GM04504 (cell line): ENCODE measurements at places on chromosomes 4 and X.

GRCh38 chrX:69182818-69183380 lies 17.6 kb upstream of the PJA1 start:
- DNase-seq, result no peak

DNA sequence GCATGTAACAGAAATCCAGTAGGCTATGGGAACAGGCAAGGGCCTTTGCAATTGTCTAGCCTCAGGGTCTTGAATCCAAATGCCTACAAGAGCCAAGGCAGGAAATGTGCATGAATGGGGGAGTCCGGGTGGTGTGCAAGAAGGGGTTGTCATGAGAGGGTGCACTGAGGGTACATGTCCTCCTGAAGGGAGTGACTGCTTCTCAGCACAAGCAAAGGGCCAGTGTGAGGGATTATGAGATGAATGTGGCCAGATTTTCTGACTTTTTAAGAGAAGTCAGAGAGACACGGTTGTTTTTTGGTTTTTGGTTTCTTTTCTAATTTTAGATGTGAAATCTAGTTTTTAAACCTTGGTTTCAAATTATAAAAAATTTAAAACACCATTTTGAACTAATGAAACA lies 76.5 kb upstream of the LSM6 start:
- DNase-seq, result no peak

DNA sequence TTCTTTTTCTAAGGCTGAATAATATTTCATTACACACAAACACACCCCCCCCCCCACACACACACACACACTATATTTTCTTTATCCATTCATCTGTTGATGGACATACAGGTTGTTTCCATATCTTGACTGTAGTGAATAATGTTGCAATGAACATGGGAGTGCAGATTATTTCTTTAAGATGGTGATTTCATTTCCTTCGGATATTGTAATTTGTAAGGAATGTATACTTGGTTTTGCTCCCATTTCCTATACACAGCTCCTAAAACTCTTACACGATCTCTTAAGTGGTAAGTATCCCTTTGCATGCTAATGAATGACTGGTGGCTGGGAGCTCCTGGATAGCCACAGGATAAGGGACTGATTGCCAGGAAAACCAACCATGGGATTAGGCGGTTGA lies 14.7 kb upstream of the RBMXL3 start:
- no peak for DNase-seq

DNA sequence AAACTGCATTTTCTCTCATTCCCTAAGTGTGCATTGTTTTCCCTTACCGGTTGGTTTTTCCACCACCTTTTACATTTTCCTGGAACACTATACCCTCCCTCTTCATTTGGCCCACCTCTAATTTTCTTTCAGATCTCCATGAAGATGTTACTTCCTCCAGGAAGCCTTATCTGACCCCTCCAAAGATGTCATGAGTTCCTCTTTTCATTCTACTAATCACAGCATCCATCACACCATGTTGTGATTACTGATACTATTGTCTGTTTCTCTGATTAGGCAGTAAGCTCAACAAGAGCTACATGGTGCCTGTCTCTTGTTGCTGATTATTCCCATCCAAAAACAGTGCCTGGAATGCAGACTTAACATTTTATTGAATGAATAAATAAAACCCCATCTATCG lies 2.9 kb upstream of the AFP start:
- DNase-seq, result no peak

DNA sequence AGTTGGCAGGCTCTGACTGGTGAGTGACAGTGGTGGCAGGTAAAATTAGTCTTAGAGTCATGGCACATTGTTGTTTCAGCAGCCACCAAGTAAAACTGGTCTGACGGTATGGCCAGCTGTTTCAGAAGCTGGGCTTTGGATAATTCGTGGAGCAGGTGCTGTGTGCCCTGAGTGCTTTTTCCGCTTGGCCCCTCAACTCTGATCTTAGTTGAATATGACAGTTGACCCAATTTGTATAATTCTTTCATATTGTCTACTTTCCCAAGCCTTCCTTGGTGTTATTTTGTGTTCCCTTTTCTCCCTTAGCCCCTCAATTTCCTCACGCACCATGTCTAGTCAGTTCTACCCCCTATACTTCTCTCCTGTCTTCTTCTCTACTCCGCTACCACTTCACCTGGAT lies 32.0 kb downstream of the CDS1 start:
- DNase-seq, result no peak
